ENCODE measurements at places on chromosomes 2 and 18.

DNA sequence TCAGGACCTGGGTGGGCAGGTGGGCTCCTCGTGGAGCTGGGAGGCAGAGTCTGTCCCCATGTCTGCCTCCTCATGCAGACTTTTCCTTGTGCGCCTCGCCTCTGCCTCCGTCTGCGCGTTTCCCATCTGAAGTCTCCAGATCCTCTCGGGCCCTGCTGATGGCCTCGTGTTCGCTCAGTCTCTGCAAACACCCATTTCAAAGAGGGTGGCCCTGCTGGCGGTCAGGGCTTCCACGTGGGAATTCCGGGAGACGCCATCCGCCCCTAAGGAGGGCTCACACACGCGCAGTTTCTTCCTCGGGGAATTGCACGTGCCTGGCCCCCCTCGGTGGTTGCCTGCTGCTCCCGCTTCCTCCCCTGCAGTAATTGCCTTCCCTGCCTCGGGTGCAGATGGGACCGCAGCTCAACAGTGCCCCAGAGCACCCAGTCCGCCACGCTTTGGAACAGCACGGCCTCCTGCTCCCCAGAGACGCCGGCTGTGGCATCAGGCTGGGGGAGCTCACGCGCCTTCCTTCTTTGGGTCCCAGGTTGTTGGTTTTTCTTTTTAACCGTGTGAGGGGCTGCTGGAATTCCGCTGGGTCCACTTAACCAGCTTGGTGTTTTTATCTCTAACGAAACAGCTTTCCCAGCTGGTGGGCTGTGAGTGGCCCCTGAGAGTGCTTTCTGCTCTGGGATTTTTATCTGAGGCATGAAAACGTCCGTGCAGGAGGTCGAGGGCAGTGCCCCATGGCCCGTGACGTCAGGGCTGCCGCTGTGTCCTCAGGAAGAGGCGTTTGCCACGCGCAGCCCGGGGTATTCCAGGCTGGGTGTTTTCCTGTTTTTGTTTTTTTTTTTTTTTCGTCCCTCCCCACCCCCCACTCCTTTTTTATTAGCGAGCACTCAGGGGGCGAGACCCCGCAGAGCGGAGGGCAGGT is 16.1 kb downstream of the NFATC1 start:
- no peak for DNase-seq

GRCh38 chr2:14684516-14684915 is 52.0 kb downstream of the LRATD1 start:
- DNase-seq = no peak

DNA sequence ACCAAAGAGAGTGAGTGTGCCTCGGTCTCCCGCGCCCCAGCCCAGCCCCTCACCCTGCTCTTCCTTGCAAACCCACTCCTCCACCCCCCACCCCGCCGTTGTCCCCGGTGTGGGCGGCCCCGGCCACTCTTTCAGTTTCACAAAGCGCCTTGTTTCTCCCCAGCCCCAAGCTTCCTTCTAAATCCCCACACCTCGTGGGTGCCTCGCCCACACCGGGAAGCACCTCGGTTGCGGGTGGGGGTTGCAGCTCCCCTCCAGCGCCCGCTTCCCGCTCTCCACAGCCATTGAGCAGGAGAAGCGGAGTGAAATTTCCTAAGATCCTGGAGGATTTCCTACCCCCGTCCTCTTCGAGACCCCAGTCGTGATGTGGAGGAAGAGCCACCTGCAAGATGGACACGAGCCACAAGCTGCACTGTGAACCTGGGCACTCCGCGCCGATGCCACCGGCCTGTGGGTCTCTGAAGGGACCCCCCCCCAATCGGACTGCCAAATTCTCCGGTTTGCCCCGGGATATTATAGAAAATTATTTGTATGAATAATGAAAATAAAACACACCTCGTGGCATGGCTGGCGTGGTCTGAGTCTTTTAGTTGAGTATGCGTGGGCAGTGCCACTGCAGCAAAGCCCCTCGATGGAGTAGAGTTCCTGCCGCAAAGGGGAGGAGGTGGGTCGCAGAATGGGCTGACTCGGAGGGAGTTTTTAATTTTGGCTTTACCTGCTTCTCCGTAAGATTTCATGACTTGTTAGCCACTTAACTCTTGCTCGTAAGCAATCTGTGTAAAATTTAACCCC is 848 bp downstream of the TMSB10 start:
- DNase-seq = no peak

DNA sequence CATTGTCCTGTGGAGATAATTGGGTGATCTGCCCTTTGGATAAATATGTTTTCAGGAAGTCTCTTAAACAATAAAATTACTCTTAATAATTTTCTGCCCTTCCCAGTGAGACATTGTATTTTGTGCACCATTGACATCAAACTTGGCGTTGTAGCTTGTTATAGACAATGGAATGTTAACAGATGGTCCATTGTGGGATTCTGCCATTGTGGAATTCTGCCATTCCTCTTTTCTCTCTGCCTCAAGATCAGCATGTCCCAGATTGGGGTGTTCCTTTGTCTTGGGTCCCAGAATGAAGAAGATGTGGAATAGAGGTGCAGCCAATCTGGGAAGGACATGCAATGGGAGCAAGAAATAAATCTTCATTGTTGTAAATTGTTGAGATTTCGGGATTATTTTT is 15.1 kb upstream of the LDAH start:
- no peak for DNase-seq

GRCh38 chr2:186308347-186308746 is 177.7 kb upstream of the ZC3H15 start:
- DNase-seq = no peak

DNA sequence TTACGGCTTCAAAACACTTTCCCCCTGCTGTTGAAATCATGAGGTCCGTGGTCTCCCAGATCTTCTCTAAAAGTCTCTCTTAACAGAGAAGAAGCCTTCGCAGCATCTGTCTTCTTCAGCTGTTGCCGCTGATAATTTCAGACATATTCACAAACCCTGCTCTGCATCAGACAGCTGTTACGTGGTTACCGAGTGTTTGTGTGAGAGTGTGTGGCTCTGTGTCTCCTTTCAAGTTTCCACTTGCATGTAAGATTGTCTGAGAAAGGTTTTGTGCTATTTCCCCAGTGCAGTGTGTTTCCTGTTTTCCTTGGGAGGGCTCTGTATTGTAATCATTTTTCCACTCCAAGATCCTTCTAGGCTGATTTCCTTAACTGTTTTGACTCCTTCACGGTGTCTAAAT is 32.8 kb downstream of the MAIP1 start:
- no peak for DNase-seq

- DNase-seq = no peak
Measured at GRCh38 chr18:21896732-21897336, 156.2 kb downstream of the MIB1 start.

DNA sequence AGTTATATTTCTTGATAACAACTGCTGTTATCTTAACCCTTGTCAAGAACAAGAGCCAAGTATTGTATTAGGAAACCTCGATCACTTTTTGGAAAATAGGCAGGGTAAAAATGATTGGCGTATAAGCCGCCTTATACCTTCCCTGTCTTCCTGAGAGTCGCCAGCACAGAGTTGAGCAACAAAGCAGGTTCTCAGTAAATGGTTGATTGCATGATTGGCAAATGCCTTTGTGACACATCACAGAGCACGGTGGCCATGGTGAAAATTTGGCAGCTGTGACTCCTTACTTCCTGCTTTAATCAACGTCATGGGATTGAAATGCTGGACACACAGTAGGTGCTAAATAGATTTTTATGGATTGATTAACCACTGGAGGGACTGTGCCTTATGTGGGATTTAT is 3.9 kb upstream of the KLHL29 start:
- DNase-seq = no peak

- no peak for DNase-seq
Measured at GRCh38 chr18:59085797-59086196, 53.9 kb upstream of the SEC11C start.

DNA sequence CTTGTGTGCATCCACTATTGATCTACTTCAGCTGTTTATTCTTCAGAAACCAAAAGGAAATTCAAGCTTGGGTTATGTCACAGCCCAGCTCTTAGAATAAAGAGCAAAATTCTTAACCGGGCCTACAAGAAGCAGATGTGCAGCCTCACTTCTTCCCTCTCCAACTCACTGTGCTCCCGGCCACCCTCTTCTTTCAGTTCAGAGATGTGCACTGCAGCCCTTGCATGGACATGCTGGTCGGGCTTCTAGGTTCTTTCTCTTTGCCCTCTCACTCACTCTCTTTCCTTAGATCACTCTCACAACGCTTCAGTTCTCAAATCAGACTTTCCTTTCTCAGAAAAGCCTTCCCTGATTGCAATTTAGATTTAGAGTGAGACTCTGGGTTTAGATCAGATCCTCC is 104.1 kb downstream of the CHN1 start:
- no peak for DNase-seq

DNA sequence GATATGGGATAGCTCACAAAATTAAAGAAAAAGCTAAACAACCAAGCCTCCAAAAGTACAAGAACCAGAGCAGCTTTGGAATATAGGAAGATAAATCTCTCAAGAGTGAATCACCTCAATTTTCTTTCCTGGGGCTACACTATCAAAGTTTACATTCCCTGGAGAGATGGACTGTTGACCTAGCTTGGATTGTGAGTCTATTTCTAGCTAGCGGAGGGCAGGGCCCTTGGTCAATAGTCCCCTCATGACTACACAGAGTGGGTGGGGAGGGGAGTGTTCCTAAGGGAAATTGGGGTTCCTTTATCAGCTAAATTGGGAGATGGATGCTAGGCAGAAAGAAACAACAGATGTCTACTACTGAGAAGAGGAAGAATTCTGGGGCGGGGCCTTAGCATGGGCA is 29.9 kb upstream of the EIF2AK3 start:
- DNase-seq = no peak

GRCh38 chr2:217934321-217935131 is 68.3 kb downstream of the TNS1 start:
- DNase-seq = no peak

- DNase-seq = no peak
Measured at GRCh38 chr2:24456599-24457556, 34.2 kb upstream of the NCOA1 start.

GRCh38 chr18:63267975-63268721 is 51.4 kb downstream of the BCL2 start:
- DNase-seq = no peak

- no peak for DNase-seq
Measured at GRCh38 chr2:26559556-26559955, 81.6 kb downstream of the CIB4 start.

DNA sequence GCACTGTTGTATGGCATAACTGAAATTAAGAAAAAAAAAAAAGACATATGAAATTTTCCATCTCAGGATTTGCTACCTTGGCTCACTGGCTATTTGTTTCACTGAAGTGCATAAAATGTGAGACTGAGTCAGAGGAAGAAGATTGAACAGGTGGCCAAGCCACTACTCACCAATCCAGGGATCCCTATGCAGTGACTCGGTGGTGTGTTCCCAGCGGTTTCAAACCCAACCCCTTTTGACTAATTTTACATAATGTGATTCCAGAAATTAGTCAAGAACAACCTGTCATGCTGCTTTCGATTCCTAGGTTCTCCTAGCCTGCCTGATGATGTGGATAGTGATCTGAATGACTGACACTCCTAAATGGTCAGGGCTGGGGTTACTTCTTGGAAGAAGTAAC is 77.3 kb downstream of the KLHL14 start:
- DNase-seq = no peak

- no peak for DNase-seq
Measured at GRCh38 chr2:217875138-217875537, 127.7 kb downstream of the TNS1 start.

DNA sequence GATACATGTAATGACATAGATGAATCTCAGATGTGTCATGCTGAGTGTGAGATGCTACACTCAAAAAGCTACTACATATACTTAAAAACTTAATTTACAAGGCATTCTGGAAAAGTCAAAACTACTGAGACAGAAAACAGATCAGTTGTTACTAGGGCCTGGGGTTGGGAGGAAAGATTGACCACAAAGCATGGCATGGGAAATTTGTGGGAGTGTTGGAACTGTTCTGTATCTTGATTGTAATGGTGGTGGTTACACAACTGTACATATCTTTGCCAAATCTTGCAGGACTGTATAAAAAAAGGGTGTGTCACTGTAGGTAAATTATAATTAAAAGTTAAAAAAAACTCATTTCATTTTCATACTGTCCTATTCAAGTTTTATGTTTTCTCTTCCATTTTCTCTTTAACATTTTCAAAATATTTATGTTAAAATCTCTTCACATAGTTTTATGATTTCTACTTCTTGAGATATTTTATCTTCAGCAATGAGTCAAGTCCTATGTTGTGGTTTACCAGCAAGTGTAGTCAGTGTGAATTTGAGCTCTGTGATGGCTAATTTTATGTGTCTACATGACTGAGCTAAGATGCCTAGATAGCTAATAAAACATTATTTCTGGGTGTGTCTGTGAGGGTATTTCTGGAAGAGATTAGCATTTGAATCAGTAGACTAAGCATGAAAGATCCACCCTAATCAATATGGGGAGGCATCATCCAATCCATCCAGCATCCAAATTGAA is 58.6 kb upstream of the VRK2 start:
- DNase-seq = no peak

DNA sequence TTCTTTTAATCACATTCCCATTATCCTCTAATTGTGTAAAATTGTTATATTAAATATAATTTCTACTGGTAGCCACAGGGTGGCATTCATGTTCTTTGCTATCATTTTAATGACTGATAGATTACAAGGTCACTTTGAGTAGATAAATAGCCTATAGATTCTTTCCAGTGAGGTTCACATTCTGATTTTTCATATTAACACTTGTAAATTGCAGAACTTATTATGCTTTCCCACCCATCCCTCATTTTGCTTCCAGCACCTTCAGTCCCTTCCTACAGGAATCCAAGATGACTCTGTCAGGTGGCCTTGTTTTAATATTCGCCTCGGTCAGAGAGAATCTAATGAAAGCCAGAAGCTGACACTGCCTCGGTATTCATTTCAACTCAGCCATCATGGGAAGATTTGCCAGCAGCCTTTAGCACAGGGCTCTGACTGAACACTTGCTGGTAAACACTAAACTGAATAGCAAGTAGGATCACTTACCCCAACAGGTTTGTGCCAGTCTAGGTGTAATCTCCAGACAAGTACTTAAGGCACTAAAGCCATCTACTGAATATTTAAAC is 101.2 kb upstream of the FSHR start:
- DNase-seq = no peak

DNA sequence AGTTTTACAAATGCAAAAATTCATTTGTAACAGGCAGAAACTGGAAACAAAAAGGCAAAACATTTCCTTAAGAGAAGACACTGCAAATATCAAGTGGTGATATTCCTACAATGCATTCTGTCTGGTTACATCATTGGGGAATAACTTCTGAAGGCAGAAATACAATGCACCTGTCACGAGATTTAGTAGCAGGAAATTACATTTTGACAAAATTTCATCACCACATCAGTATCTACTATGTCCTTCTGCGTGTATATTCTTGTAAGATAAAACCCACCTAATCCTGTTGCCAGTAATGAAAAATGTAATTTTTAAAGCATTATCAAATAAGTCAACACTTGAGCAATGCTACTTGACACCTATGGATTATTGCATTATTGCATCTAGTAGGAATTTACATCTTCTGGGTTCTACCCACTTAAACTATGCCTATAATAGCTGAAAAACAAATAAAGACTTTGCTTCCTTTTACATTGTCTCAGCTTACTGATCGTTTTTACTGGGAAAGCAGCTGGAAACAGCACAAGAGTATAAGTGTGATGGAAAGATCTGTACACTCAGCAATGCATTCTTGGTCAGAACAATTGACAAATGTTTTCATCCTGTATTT is 59.5 kb downstream of the IRS1 start:
- no peak for DNase-seq

Measured in activated CD8-positive, alpha-beta memory T cell treated with anti-CD3 and anti-CD28 coated beads for 1 hour (primary cell).